ENCODE measurements at places on chromosomes 7 and 10. TPM values are rescaled to one million over a fixed set of nuclear protein-coding genes. Genes with fewer than 3 reads are reported as not detected.

Gene STOX1
- 0.09 TPM for total RNA-seq

Gene SORCS1
- not detected for total RNA-seq

Gene HYAL4
- under 0.01 TPM for total RNA-seq

Gene CDC14C
- not detected for total RNA-seq

Gene GRID1
- 0.09 TPM for total RNA-seq

Gene C1QL3
- total RNA-seq: 0.09 TPM

Gene AUTS2
- 1.1 TPM for total RNA-seq

Gene UNCX
- total RNA-seq: not detected

Gene SEMA3C
- total RNA-seq: 22.5 TPM

Gene BAIAP2L1
- 0.47 TPM for total RNA-seq

Gene OR2A1
- not detected for total RNA-seq

Gene TMEM120A
- 26.7 TPM for total RNA-seq

Gene SLC25A40
- total RNA-seq: 3.0 TPM

Gene AKR1D1
- not detected for total RNA-seq

Gene SPDYE1
- total RNA-seq: not detected

Gene SLC25A28
- 14.7 TPM for total RNA-seq

Gene SDK1
- total RNA-seq: 0.81 TPM

Gene NUTM2E
- not detected for total RNA-seq

Data from endothelial cell of coronary artery (primary cell).